ENCODE measurements at places on chromosomes 16 and 17.

DNA sequence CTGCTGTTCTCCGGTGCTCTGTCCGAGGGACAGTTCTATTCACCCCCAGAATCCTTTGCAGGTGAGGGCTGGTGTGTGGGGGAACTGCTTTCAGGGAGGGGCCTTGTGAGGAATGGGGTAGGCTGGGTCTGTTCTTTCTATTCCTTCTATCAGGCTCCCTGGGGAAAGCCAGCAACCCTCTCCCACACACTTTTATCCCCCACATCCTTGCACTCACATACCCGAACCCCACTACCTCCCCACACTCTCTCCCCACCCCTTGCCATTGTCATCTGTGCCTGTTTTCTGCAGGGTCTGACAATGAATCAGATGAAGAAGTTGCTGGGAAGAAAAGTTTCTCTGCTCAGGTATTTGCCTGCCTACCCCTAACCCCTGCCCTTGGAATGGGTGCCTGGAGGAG, 6.4 kb upstream of the TCAP start:
- no peak for DNase-seq

- DNase-seq: no peak
Observed at GRCh38 chr17:50943575-50943933, 77.4 kb upstream of the TOB1 start.

- DNase-seq: no peak
Observed at GRCh38 chr16:89506113-89506504, 2.1 kb upstream of the SPG7 start.

DNA sequence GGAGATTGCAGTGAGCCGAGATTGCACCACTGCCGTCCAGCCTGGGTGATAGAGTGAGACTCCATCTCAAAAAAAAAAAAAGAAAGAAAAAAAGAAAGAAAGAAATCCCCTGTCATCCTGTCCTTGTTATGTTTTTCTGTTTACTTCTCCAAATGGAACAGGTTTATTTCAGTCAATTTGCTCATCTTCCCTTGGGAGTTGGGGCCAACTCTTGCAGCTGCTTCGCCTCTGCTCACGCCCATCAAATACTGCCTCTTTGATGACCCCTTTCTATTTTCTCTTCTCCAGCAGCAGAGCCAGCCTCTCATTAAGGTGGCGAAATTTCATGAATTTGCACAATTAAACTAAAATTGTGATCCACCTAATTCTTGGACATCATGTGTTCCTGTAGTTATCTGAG, 173.4 kb downstream of the ZNF18 start:
- DNase-seq: no peak

GRCh38 chr16:2516391-2517240, 2.9 kb downstream of the ATP6V0C start:
- no peak for DNase-seq

DNA sequence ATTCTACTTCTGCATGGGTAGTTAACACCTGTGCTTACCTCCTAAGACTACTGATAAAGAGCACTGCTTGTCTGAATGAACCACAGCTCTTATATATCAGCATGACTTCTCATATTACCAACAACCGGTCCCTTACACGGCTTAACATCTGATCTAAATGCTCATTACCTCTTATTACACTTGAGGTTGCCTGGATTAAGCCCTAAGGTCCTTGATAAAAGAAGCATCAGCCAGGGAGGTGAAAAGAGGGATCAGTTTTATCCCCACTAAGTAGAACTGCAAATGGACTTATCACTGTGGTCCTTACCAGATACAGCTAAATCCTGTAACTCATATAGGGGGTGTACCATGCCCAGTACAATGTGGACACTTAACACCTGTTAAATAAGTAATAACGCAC, 8.2 kb upstream of the RSKR start:
- no peak for DNase-seq

- no peak for DNase-seq
Observed at GRCh38 chr16:52783616-52784015, 236.7 kb upstream of the TOX3 start.

DNA sequence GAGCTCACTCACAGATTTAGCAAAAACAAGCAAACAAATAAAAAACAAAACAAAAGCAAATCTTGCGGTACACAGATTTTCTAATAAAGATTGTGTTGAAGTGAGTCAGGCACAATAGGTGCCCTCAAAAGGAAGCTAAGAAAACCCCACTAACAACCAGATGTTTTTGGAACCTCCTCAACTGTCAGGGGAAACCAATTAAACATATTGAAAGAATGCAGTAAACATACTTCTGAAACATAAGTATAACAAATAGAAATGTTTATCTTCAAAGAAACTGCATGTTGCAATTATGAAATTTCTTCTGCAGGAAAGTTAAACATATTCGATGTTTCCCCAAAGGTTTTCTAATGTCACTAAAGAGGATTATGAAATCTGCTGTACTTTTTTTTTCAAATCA, 110.5 kb upstream of the CORO6 start:
- DNase-seq: no peak

GRCh38 chr17:4483012-4483840, 15.5 kb upstream of the SPNS2 start:
- no peak for DNase-seq

- DNase-seq: no peak
Observed at GRCh38 chr16:66290431-66290830, 76.1 kb upstream of the CDH5 start.

- no peak for DNase-seq
Observed at GRCh38 chr17:67098006-67098405, 53.7 kb downstream of the CACNG1 start.

- DNase-seq: no peak
Observed at GRCh38 chr16:86854058-86854621, 275.8 kb downstream of the FOXL1 start.

- no peak for DNase-seq
Observed at GRCh38 chr16:74622005-74622404, 15.1 kb upstream of the GLG1 start.

GRCh38 chr17:9729034-9729650, 62.2 kb downstream of the DHRS7C start:
- no peak for DNase-seq

GRCh38 chr16:83023640-83024039, 396.9 kb downstream of the CDH13 start:
- no peak for DNase-seq

GRCh38 chr17:80122926-80123505, 21.6 kb downstream of the GAA start:
- DNase-seq: no peak

DNA sequence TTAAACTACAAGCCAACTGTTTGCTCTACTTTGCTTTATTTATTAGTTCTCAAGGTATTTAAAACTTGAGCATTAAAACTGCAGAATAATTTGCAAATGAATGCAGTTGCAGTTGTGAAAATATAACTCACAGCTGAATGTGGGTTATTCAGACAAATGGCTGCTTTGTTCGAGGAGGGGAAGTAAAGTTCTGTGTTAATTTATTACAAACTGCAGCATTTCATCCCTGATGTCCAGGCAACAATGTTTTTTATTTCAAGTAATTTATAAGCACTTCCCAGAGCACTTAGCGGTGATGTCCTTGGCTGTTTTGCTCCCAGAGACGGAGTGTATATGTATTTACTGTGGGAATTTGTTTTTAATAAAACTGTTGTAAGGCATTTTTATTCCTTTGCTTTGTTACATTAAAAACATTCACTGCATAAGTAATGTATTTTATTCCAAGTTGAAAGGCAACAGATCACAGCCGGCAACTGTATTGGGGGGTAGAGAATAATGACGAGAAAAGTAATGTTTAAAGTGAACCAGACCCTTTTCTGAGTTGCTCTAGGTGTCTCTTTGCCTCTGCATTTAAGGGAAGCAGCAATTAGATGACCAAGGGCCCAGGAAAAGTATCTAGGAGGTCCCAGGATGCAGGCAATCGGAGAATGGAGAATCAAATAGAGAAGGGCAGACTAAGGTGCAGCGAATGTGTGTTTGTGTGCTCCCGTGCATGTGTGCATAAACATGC, 291.2 kb upstream of the SALL1 start:
- DNase-seq: no peak

DNA sequence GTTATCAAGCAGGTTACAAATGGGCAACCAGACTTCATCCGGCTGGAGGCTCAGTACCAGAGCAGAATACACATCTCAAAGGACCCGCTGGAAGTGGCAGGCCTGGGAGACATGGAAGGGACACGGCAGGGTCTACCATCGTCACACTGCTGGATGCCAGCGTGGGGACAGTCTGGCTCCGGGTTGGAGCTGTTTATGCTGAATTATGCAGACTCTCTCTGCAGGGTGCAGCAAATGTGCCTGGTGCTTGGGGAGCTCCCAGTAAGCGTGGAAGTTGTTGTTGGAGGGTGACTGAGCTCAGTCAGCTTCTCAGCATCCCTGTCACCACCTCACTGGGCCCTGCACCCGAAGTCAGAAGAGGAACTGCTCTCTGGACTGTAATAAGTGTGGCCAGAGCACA, 12.2 kb downstream of the WSCD1 start:
- DNase-seq: no peak

- DNase-seq: no peak
Observed at GRCh38 chr16:83200005-83200779, 573.4 kb downstream of the CDH13 start.

DNA sequence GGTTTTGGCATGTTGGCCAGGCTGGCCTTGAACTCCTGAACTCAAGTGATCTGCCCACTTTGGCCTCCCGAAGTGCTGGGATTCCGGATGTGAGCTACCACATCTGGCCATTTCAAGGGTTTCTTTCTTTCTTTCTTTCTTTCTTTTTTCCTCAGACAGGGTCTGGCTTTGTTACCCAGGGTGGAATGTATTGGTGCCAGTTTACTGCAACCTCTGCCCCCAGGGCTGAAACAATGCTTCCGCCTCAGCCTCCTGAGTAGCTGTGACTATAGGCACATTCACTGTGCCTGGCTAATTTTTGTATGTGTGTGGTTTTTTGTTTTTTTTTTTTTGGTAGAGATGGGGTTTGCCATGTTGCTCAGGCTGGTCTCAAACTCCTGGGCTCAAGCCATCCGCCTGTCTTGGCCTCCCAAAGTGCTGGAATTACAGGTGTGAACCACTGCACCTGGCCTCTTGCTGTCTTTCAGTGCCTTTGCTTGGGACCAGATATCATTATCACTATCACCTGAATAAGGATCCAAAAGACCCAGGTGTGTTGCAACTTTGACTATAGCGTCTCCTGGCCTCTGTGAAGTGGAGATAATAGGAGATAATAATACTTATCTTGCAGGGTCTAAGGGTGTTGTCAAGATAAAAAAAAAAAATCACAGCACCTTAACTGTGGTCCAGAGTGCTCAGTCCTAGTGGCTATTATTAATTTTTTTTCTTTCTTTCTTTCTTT, 3.2 kb downstream of the FCSK start:
- no peak for DNase-seq

DNA sequence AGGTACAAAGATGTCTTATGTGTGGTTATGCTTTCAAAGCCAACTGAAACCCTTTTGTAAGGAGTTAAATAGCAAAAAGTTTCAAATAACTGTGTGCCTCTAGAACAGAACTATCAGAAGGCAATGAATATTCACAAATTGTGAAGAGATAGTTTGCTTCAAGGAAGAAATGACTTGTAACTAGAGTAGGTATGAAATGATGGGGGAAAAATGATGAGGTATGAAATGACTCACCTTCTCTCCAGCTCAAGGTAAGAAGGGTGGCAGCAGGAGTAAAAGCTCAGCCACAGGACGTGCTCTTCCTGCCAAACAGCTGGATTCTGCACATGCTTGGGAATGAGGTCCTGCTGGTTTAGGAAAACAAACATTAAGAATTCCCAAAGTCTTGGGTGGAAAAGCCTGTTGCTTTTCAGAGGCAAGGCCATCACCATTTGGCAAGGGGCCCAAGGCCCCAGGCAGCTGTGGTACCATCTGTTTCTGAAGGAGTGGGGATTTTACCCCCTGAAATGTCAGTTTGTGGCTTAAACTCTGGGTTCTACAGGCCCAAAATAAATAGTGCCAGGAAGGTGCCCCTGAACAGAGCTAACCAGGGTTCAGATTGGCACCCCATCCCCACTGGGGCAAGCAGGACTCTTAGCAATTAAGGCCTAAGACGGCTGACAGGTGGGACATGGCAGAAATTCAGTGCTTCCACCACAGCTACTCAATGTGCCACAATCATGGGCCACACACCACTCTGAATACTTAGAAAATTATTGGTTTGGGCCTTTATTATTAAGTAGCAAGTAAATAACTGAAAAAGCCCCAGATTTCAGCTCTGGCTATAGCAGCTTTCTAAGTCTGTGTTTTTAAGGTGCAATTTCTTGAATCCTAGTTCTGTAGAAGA, 13.3 kb downstream of the HERPUD1 start:
- DNase-seq: peak; percentile 23

DNA sequence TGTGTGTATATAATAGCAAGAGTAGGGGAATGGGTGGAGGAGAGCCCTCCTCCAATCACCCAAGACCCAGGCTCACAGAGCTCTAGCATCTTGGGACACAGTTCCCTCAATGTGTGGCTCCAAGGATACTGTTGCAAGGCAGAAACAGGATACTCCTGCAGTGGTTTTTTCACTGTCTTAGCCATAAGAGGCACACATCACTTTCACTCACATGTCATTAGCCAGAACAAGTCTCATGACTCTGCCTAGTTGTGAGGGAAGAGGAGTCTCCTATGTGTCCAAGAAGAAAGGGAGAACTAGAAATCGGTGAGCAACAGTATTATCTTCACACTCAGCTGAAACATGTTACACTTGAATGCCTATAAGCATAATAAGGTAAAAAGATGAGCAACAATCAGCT, 11.1 kb upstream of the NUDT7 start:
- DNase-seq: no peak

DNA sequence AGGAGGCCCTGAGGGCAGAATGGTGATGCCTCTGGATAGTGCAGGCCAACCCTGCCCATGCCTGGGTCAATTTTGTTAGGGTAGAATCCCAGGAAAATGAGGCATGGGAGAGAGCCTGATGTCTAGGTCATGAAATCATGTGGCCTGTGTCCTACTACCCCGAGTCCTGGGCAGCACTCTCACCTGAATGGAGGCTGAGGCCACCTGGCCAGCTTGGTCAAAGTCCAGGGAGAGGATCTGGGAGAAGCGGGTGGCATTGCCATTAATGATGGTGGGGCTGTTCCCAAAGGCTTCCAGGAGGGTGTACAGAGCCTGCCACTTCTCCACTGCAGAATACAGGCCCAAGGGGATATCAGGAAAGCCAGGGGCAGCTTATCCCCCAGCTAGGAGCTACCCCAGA, 59.8 kb downstream of the MYO18A start:
- no peak for DNase-seq

GRCh38 chr17:73427198-73427597, 115.4 kb upstream of the CDC42EP4 start:
- no peak for DNase-seq

DNA sequence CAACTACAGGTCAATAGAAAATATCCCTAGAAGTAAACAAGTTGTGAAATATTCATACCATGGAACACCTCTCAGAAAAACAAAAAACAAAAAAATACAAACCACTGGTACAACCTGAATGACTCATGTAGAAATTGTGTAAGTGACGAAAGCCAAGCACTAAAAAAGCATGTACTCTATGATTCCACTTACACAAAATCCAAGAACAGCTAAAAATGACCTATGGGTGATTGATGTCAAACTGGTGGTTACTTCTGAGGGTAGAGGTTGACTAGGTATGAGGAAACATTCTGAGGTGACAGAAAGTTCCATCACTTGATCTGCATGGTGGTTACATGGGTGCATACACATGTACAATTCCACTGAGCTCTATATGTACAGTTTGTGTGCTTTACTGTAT, 31.1 kb downstream of the DHRS7C start:
- no peak for DNase-seq
